ENCODE measurements at places on chromosomes 6 and 20. TPM values are rescaled to one million over a fixed set of nuclear protein-coding genes. Genes with fewer than 3 reads are reported as not detected.

GRCh38 chr20:51345601-51346101, 196.9 kb downstream of the NFATC2 start:
- DNase-seq, result no peak

DNA sequence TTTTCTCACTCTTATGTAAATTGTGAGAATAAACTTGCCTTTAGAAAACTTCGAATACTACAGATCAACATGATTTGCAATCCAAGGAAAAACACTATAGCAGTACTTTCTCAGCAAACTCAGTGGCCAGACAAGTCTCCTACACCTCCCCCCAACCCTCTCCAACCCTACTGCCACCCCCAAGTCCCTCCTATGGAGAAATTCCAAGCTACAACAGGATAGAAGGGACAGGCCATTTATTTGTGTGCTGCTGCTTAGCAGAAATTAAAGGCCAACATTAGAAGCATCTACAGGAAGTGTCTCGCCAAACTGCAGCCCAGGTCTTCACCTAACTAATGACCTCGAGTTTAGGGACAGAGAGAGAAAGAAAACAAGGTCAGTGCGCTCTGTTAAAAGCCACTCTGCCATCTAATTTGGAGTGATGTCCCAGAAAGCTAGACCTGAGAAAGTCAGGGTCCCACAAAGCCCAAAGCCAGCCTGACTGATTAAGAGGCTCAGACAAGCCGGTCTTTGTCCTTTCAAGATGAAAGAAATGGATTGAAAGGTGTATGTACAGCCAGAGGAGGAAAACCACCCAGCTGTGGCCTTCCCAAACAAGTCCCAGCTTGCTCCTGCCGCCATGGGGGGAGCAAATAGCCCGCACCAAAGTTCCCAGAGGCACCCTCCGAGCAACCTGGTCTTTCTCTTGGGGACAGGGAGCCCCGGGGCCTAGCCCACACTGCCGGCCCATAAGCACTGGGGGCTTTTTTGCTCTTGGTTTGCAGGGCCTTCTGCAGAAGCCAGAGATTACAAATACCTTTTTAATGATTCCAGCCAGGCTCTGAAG, 3.4 kb downstream of the BMP7 start:
- no peak for DNase-seq

Gene PPP1R3D
- 1.1 TPM for total RNA-seq

Gene PNPLA1
- total RNA-seq, result not detected

Gene GRM1
- not detected for total RNA-seq

Gene HNF4A
- total RNA-seq, result 186 TPM

Gene WFDC10B
- total RNA-seq, result not detected

Gene EFCAB8
- total RNA-seq, result 0.17 TPM

DNA sequence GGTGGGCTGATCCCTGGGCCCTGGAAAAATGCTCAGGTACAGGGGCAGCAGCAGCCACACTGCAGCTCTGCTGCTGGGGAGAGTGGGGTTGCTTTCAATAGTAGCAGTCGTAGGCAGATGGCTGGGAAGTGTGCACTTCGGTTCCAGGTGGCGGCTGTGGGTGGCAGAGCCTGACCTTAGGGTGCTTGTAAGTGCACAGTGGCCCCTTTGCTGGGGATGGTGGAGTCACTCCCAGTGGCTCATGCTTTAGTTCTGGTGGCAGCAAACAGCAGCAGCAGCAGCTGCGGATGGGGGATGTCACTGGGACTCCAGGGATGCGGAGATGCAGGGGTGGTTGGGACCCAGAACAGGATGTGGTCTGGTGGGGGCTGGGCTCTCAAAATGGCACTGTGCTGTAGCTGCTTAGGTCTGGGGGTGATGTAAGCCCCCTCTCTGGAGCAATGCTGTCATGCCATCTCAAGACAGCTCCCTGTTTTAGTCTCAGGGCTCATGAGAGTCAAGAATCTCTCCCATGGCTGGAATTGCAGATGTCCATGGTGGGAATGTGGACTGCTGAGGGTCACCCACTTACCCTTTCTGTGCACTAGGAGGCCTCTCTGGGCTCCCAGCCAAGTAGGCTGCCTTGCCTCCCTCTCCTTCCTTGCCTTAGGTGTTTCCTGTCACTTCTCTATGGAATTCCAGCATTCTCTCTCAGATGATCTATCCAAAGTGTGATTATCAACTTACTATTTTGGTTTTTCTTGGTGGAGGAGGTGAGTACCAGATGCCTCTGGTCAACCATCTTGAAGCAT, 146.7 kb upstream of the SLC22A23 start:
- DNase-seq, result no peak

Gene TMEM242
- total RNA-seq, result 8.8 TPM

Gene KATNA1
- total RNA-seq, result 3.5 TPM

Gene ZKSCAN4
- 2.2 TPM for total RNA-seq

Gene TCF21
- 1.5 TPM for total RNA-seq

Gene SEMG1
- total RNA-seq, result not detected

- no peak for DNase-seq
Observed at GRCh38 chr6:90028995-90029635, 134.8 kb downstream of the GJA10 start.

GRCh38 chr6:157150076-157150475, 173.2 kb downstream of the TMEM242 start:
- DNase-seq, result no peak

Gene PDE10A
- total RNA-seq, result 1.5 TPM

Gene TSHZ2
- total RNA-seq, result 28.1 TPM

Gene C6orf141
- 1.8 TPM for total RNA-seq

- DNase-seq, result no peak
Observed at GRCh38 chr20:3760655-3761348, 6.8 kb downstream of the ADISSP start.

DNA sequence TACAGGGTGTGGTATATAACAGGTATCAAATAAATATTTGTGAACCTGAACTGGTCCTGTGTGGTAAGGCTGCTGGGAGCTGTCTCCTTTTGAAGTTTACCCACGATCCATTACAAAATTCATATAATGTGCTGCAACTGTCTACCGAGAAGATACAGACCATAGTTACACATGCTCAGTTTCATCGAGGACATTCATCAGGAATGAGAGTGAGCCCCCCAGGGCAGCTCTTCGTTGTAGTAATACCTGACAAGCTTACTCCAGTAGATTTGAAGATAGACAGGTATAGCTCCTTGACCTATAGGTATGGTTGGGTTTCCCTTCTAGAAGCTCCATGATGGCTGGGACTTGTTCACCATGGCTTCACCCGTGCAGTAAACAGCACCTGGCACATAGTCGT, 25.7 kb downstream of the ARMC2 start:
- no peak for DNase-seq

Gene SEL1L2
- not detected for total RNA-seq

Gene NKX2-4
- not detected for total RNA-seq
